ENCODE measurements at places on chromosomes 3 and 15. TPM values are rescaled to one million over a fixed set of nuclear protein-coding genes. Genes with fewer than 3 reads are reported as not detected.

The SKOR1 gene
- 0.21 TPM for total RNA-seq

The APBA2 gene
- total RNA-seq = 29.5 TPM

The CLRN1 gene
- total RNA-seq = not detected

The GRIP2 gene
- total RNA-seq = not detected

The ARPP19 gene
- 182 TPM for total RNA-seq

The ALDH1A2 gene
- not detected for total RNA-seq

The DPPA4 gene
- total RNA-seq = not detected

The RNU5B-1 gene
- 19.9 TPM for total RNA-seq

The FBXW12 gene
- total RNA-seq = not detected

The CPA3 gene
- total RNA-seq = not detected

The IL17RE gene
- total RNA-seq = 1.8 TPM

The FBXL22 gene
- 1.4 TPM for total RNA-seq

The SATB1 gene
- 273 TPM for total RNA-seq

The LRTM1 gene
- not detected for total RNA-seq

The KLF15 gene
- not detected for total RNA-seq

The SI gene
- not detected for total RNA-seq
